ENCODE measurements at places on chromosomes 5 and 9.

- DNase-seq: no peak
These were observed 52.8 kb upstream of the GRHPR start for GRCh38 chr9:37369671-37370070.

GRCh38 chr5:136080113-136080482 lies 51.3 kb downstream of the TGFBI start:
- DNase-seq: no peak

DNA sequence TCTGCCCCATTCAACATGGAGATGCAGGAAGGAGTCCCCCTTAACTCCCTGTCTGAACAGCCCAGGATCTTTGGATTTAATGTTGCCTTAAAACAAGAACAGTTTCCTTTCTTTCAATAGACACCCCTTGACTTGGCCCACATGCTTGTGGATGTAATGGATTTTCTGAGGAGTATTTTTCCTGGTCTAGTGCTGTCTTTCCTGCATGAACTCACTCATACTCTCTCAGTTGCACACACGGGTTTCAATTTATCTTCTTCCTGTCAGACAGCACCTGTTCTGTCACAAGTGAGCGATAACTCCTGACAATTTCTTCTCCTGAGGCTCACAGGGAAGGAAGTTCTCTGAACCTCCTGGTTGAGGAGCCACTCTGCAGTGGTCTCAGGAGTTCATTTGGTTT lies 85.1 kb downstream of the ACER2 start:
- no peak for DNase-seq

- no peak for DNase-seq
These were observed 220.2 kb downstream of the ADAMTS6 start for GRCh38 chr5:65261499-65261898.

GRCh38 chr9:113533335-113534225 lies 70.1 kb downstream of the RGS3 start:
- no peak for DNase-seq

DNA sequence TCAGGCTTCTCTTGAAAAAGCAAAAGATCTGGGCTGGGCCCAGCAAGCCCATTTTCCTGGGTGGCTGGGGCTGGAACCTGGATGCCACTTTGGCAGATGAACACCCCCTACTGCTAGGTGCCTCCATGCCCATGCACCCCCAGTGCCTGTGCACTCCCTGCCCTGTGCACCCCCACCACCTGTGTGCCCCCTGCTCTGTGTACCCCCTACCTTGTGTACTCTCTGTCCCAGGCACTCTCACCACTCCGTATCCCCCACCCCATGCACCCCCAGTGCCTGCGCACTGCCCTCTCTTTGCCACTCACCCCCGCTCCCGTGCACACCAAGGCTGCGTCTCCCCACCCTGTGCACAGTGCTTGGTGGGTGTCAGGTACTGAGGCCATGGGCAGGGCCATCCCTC lies 14.2 kb downstream of the UNC5A start:
- DNase-seq: no peak

DNA sequence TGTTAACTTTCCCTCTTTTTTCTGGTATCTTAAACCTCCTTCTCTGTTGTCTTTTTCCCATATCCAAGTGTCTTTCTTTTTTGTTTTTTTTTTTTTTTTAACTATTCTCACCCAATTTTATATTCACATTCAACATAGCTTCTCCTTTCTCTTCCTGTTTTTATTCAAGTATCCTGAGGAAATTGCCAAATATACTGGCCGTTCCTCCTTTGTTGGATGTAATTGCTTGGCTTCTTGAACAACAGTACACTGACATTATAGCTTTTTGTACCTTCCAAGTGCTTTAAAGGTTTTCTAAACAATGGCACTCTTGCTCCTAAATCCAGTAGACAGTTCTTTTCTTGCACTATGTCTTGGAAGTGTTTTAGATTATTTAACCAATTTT lies 1146.8 kb downstream of the MAT2B start:
- no peak for DNase-seq

GRCh38 chr9:107260437-107261081 lies 22.5 kb upstream of the RAD23B start:
- DNase-seq: no peak

DNA sequence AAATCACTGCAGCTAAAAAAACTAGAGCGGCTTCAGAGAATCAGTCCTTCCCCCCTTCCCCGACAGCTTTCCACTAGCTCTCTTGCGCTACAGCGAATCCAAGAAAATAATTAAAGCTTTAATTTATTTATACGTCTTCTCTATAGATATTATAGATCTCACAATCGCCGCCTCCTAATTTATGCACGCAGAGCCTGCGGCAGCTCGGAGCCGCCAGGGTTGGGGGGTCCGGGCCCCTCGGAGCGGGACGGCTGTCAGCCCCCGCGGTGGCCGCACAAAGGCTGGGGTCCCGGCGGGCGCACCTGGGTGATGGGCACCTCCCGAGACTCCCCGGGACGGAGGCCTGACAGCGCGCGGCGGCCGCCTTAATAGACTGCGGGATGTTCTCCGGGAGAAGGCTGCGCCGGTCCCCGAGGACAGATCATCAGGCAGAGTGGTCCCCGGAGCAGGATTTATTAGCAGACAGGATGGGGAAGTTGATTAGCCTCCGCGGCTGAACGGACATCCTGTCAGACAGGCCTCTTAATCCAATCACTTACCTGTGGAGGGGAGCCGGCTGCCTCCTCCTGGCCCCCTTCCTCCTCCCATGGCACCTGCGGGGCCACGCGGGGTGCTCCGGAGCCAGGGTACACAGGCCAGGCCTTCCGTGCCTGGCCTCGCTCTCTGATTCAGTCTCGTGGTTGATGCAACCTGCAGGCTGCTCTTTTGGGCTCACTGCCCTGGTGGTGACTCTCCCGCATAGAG lies 166.8 kb downstream of the MELK start:
- no peak for DNase-seq

DNA sequence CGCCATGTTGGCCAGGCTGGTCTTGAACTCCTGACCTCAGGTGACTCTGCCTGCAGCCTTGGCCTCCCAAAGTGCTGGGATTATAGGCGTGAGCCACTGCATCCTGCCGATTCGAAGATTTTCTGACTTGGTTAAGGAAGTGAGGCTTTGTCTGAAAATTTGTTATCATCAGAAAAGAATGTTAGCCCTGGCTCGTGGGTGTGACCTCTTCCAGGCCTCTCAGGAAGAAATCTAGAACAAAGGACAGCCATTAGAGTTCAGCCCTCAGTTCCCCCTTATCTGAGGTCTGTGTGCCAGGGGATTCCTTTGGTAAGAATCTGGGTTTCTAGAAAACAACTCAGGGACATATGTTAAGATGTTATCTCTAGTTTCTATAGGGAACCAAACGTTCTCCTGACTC lies 6.2 kb downstream of the OR2S2 start:
- DNase-seq: no peak

DNA sequence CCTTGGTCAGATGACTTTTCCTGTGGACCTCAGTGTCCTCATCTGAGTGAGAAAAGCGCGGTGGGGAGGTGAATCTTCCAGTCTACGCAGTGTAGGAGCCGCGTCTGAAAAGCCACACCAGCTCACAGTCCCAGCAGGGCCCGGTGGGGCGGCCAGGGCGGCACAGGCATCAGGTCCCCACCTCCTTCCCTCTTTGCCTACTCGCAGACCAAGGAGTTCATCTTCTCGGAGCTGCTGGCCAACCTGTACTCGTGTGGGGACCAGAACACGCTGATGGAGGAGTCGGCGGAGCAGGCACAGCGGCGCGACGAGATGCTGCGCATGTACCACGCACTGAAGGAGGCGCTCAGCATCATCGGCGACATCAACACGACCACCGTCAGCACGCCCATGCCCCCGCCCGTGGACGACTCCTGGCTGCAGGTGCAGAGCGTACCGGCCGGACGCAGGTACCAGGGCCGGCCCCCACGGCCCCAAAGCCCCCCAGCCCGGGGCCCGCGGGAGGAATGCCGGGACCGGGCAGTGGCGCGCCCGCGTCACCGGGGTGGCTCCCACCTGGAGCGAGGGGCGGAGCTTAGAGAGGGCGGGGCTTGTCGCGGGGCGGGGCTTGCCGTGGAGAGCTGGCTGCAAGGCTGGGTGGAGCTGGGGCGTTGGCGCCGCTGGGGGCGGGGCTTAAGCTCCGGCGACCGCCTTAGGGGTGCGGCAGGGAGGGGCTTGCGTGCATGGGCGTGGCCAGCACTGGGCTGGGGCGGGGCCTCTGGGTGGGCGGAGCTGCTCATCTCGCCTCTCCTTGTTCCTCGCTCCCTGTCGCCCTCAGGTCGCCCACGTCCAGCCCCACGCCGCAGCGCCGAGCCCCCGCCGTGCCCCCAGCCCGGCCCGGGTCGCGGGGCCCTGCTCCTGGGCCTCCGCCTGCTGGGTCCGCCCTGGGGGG lies 25.6 kb downstream of the GOLGA2 start:
- peak; percentile 95 for DNase-seq

- no peak for DNase-seq
These were observed 165.2 kb downstream of the SLC25A46 start for GRCh38 chr5:110903966-110904365.

GRCh38 chr5:24633715-24634325 lies 11.0 kb downstream of the CDH10 start:
- no peak for DNase-seq

DNA sequence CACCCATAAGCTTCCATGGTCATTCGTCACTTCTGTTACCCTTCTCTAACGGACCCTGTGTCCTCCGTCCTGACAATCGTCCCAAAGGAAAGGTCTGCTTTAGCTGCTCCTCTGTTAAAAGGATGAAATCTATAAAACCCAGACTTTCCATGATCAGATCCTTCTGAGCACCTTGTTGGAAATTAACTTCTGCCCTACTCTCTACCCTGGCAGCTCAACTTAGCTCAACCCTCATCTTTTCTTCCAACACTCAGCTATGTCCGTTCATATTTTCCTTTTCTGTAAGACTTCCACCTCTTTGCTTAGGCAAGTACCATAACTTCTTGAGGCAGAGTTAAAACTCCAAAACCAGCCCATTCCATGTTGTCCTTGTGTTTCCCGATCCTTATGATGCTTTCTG lies 205.4 kb downstream of the SPATA31A6 start:
- DNase-seq: no peak

DNA sequence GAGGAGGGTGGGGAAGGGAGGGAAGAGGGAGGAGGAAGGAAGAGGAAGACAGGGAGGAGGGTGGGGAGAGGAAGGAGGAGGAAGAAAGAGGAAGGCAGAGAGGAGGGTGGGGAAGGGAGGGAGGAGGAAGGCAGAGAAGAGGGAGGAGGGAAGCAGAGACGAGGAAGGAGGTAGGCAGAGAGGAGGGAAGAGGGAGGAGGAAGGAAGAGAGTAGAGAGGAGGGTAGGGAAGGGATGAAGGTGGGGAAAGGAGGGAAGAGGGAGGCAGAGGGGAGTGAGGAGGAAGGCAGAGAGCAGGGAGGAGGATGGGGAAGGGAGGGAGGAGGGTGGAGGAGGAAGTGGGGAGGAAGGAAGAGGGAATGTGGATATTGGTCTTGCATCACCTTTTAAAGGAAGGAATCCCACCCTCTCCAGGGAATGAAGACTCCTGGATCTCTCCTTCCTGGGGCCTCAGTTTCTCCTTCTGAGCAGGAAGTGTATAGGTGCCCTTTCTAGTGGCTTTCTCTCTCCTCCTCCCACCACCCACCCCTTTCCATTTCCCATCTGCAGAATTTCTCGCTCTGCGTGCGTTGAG lies 188.9 kb upstream of the ZNF618 start:
- no peak for DNase-seq
